Fibroblast of the aortic adventitia (primary cell): ENCODE measurements at places on chromosomes 2 and 18. TPM values are rescaled to one million over a fixed set of nuclear protein-coding genes. Genes with fewer than 3 reads are reported as not detected.

Gene UGT1A5
- total RNA-seq, result not detected in 2 replicates

Gene B3GNT7
- total RNA-seq, result 0.27 and 0.98 TPM in 2 replicates

Gene FBXO11
- total RNA-seq, result 50.7 and 96.2 TPM in 2 replicates

Gene SNORC
- 0.33 and 0.72 TPM in 2 replicates for total RNA-seq

Gene ANKRD30B
- 0.36 and 2.7 TPM in 2 replicates for total RNA-seq

Gene SAG
- not detected in 2 replicates for total RNA-seq

Gene GFPT1
- total RNA-seq, result 47.4 and 72.0 TPM in 2 replicates

Gene SRD5A2
- total RNA-seq, result 0.09 TPM in 1 of 2 replicates, not detected in the other

Gene STPG4
- 0.09 TPM in 1 of 2 replicates, not detected in the other for total RNA-seq
